ENCODE measurements at places on chromosomes 5 and 9. TPM values are rescaled to one million over a fixed set of nuclear protein-coding genes. Genes with fewer than 3 reads are reported as not detected.

The PCDHGA10 gene
- total RNA-seq: 8.9 TPM

The CD274 gene
- 6.2 TPM for total RNA-seq

The CDH6 gene
- 2.1 TPM for total RNA-seq

The SV2C gene
- 3.7 TPM for total RNA-seq

The ERP44 gene
- 8.5 TPM for total RNA-seq

The AKNA gene
- total RNA-seq: 24.1 TPM

The IRX4 gene
- not detected for total RNA-seq

The FAT2 gene
- total RNA-seq: not detected

The CSF1R gene
- total RNA-seq: 32.9 TPM

The UBE2QL1 gene
- not detected for total RNA-seq

The SLC35A4 gene
- 6.4 TPM for total RNA-seq

The PCDHB14 gene
- total RNA-seq: 14.7 TPM

The SPINK4 gene
- not detected for total RNA-seq

The ANKDD1B gene
- 1.1 TPM for total RNA-seq

The FOXD4L6 gene
- total RNA-seq: not detected

The PPP2R2B gene
- 2.0 TPM for total RNA-seq

The SLIT3 gene
- total RNA-seq: 9.4 TPM

The ABITRAM gene
- total RNA-seq: 9.7 TPM

The TTC1 gene
- 9.7 TPM for total RNA-seq

The CCNO gene
- not detected for total RNA-seq

The MORN5 gene
- total RNA-seq: not detected

The CRHBP gene
- 8.1 TPM for total RNA-seq

The DENND4C gene
- 161 TPM for total RNA-seq

The FOXD1 gene
- 1.3 TPM for total RNA-seq

The PITX1 gene
- total RNA-seq: not detected

The PALM2AKAP2 gene
- total RNA-seq: 49.5 TPM

The PCDHGA5 gene
- 10.9 TPM for total RNA-seq

The TSLP gene
- total RNA-seq: 1.7 TPM

The SH3RF2 gene
- 2.7 TPM for total RNA-seq

The OGN gene
- 53.5 TPM for total RNA-seq

The CFAP77 gene
- not detected for total RNA-seq

The DND1 gene
- 0.59 TPM for total RNA-seq

The ATP6V1G1 gene
- 90.9 TPM for total RNA-seq

The COL5A1 gene
- 90.4 TPM for total RNA-seq

The PLGRKT gene
- 9.2 TPM for total RNA-seq

The GARIN3 gene
- total RNA-seq: not detected

The FOXD4L3 gene
- total RNA-seq: not detected

The SLC22A4 gene
- 2.9 TPM for total RNA-seq

The PDE6A gene
- 0.07 TPM for total RNA-seq

The PTPN3 gene
- total RNA-seq: 1.5 TPM

The PAEP gene
- not detected for total RNA-seq

The SPINK1 gene
- not detected for total RNA-seq

The ZDHHC12 gene
- total RNA-seq: 11.7 TPM

The TUSC1 gene
- total RNA-seq: 25.1 TPM

The SLC28A3 gene
- not detected for total RNA-seq

The SLC6A7 gene
- total RNA-seq: not detected

The GABRA1 gene
- total RNA-seq: not detected

The FOXD4L5 gene
- total RNA-seq: not detected

The STC2 gene
- 3.4 TPM for total RNA-seq

The C7 gene
- 576 TPM for total RNA-seq

The NUTM2G gene
- not detected for total RNA-seq

The SLC36A3 gene
- not detected for total RNA-seq

The KCNV2 gene
- total RNA-seq: not detected

The OCLN gene
- 11.5 TPM for total RNA-seq

The INSYN2B gene
- not detected for total RNA-seq
